AG10803 (cell line): ENCODE measurements at places on chromosomes 5 and 9.

DNA sequence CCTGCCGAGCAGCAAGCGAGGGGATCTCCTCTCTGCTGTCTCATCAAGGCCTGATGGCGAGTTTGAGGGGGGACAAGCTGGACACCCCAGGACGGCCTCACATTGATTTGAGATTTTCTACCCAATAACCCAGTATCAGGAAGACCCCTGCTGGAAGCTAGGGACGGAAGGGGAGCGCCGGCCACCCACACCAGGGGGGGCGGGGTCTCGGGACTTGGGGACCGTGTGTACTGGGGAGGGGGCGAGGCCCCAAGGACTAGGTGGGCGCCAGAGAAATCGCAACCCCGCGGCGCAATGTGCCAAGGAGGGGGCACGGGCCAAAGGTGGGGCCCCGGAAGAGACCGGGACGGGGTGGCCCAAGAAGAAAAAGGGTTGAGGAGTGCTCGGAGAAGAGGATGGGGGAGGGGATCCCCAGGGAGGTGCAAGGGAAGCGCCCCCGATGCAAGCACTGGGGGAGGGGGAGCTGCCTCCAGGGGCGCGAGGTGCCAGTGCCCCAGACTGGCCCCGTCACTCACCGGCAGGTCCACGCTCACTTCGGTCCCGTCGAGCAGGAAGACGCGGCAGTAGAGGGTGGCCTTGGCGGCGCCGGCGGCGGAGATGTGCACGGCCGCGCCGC, 1.1 kb downstream of the EPB41L4B start:
- no peak for DNase-seq

GRCh38 chr9:18865542-18865941, 167.5 kb downstream of the SAXO1 start:
- DNase-seq: peak; percentile 24

DNA sequence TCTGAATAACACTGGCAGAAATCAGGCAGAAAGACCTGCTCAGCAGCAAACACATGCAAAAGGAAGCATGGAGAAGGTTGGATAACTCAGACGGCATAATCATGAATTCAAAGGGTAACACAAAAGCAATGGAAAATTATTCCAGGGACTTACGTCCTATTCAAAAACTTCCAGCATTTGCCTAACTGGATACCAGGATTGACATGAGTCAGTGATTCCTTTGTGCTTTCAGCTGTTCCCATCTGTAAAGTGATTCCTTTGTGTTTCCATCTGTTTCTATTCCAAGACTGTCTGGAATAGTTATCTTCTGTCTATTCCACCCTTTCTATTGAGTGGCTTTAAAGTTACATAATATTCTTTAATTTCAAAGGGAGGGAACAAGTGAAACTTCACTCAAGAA, 1361.7 kb upstream of the CDH9 start:
- no peak for DNase-seq

DNA sequence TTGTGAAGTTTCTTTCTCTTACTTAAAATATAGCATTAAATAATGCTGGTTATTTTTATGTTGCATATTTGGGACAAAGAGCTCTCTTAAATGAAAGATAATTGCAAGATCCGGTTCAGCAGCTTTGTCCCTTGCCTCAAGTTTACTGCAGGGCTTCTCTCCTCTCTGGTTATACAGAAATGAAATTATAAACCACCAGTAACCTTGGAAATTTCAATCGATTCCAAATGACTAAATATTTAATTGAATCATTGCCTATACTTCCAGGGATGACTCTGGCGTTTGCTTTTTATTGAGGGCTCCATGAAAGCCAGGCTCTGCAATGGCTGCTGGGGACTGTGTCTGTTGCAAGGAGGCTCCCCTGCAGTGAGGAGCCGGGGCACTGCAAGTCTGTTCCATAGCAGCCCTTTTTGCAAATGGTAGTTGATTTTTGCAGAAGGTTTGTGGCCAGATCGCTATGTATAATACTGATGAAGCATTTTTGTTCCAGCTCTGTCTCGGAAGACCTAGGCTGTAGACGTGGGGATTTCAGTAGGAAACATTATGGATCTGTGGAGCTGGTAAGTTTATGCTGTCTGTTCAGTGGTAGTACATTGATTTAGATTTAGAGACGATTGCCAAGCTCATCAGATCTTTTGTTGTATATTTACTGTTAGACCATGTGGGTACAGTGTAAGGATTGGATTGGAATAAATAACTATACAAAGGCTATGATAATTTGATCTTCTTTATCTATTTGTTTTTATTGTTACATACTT, at the start of gene GARNL3:
Gene GARNL3 (plus strand): TSS at position 313 of the 758 bp plus-strand sequence. CDS start 104 bp downstream, at position 417.
- DNase-seq: no peak

GRCh38 chr9:116435706-116436105, 251.4 kb upstream of the TRIM32 start:
- peak; percentile 58 for DNase-seq

GRCh38 chr5:56637321-56637920, 177.9 kb upstream of the MAP3K1 start:
- no peak for DNase-seq

DNA sequence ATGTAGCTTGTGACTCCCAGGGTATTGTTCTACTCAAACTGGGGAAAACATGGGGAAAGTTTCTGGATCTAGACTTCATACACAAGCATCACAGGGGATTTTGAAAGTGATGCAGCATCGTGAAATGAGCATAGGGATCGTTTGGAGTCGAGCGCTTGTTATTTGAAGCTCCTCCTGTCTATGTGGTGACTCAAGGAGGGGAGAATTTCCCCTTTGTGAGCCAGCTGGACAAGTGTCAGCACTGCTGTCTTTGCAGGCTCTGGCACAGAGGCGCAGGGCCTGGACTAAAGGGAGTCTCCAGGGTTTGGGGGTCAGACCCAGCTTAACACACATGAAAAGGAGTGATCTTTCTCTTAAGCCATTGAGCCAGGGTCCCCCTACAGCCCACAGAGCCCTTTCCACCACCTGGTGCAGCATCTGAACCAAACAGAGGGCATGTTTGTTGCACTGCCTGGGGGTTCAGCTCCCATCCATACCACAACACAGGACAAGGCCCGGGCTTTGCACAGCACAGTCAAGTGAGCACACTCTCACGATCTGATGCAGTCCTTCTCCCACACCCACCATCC, 51.0 kb downstream of the IRF1 start:
- DNase-seq: peak; percentile 95

DNA sequence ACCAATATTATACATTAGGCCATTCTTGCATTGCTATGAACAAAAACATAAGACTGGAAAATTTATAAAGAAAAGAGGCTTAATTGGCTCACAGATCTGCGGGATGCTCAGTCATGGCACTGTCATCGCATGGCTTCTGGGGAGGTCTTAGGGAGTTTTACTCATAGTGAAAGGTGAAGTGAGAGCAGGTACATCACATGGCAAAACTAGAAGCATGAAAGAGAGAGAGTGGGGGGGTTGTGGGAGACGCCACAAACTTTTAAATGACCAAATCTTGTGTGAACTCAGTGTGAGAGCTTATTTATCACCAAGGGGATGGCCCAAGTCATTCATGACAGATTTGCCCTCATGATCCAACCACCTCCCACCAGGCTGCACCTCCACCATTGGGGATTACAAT, 398.3 kb upstream of the EDIL3 start:
- no peak for DNase-seq
